ENCODE measurements at places on chromosomes 12 and 14.

DNA sequence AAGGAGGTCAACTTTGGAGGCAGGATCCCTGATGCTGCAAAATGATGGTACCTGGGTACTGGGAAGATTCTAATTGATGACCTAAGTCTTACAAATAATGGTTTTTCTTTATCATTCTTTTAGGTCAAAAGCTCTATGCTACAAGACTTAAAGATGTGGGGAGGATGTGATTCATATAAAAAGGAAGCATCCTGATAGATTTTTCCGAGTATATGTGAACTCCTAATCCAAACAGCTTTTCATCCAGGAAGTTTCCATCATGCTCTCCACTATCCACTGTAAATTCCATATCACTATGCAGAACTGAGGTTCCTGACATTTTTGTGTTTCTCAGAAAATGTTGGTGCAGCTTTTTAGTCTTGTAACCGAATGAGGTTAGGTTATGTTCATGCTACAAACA is 293.2 kb downstream of the PAWR start:
- DNase-seq: no peak

GRCh38 chr12:14113031-14113430 is 131.6 kb upstream of the GRIN2B start:
- no peak for DNase-seq

GRCh38 chr12:103495469-103496456 is at the start of gene C12orf42:
C12orf42 (minus strand) TSS chr12:103495968; CDS start chr12:103478426, 17,542 bp downstream.
- no peak for DNase-seq

DNA sequence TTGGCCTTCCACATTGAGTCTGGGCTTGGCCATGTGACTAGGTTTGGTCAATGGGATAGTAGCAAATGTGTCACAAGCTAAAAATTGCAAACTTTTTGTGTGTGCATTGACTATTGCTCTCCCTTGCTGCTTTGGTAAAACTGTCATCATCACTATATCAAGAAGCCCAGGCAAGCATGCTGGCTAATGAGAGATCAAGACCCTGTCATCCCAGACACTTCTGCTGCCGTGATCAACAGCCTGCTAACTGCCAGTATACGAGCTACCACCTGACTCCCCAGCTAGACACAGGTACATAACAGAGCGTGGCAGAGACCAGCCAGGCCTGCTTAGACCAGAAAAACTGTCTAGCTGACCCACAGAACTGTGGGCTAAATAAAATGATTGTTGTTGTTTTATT is 456.7 kb upstream of the DCN start:
- DNase-seq: no peak

GRCh38 chr12:88206601-88207000 is 64.5 kb downstream of the TMTC3 start:
- DNase-seq: no peak

GRCh38 chr12:111040690-111041089 is 120.3 kb upstream of the MYL2 start:
- DNase-seq: no peak

- no peak for DNase-seq
Observed at GRCh38 chr14:89806451-89806850, 148.1 kb downstream of the EFCAB11 start.

DNA sequence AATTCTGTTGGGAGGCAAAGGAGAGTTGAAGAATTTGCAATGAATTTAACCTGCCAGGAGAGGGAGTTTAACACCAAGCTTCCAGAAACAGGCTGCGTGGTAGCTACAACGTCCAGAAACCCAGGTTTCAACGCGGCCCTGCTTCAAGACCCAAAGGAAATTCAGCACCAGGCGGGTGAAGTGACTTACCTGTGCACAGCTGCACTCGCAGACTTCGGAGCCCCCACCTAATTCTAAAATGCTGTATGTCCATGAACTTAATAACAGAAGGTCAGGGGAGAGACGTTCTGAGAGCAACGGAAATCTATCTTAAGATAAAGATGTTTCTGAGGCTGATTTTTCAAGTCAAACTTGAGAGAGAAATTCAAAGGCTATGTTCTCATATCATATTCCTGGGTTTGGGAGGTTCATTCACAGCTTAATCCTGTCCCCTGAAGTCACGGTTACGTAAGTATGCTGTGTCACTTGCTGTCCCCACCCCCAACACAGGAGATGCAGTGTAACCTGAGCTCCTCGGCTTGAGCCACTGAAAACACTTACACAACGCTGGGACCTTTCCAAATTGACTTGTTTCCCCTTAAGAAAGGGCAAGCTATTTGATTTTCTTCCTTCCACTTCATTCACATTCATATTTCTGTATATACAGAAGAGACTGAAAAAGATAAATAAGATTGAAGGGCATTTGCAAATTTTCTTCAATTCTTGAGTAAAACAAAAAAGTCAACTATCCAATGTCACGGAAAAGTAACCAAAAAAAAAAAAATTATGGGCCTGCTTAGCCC is 22.7 kb downstream of the CLIP1 start:
- DNase-seq: peak; percentile 82

GRCh38 chr14:64639340-64639821 is 64.8 kb upstream of the PLEKHG3 start:
- no peak for DNase-seq

Measured in cardiac septum (tissue), 1 donor.